ENCODE measurements at places on chromosomes 1 and 21. TPM values are rescaled to one million over a fixed set of nuclear protein-coding genes. Genes with fewer than 3 reads are reported as not detected.

HMCN1 gene
- total RNA-seq = 134 TPM

ATP6V1G3 gene
- total RNA-seq = 0.71 TPM

OR2W3 gene
- not detected for total RNA-seq

DNA sequence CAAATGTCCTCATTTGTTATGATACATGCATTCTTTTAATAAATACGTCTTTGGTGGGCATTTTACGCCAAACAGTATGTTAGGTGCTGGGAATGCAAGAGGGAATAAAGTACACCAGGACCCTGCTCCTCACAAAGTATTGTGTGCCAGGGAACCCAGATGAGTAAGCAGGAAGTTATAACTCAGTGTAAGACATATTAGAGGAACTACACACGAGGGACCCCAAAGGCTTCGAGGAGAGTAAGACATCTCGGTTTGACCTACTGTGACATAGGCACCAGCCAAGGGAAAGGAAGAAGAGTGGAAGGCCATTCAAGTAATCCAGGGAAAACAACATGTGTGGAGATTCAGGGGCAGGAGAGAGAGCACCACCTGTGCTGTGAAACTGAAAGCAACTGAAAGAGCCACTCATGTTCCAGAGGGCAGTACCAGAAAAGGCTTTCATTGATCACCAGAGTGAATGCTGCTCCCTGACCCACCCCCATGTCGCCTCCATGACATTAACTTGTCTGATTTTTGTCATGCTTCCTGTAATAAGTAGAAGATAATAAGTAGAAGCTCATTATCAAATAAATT lies 542.5 kb upstream of the PKN2 start:
- H3K27ac ChIP-seq = no peak overlapping the region
- no peaks in the 10 kb centered on the region for H3K4me1 ChIP-seq
- H3K36me3 ChIP-seq = no peaks in the 10 kb centered on the region
- H3K4me3 ChIP-seq = no peak overlapping the region

DNA sequence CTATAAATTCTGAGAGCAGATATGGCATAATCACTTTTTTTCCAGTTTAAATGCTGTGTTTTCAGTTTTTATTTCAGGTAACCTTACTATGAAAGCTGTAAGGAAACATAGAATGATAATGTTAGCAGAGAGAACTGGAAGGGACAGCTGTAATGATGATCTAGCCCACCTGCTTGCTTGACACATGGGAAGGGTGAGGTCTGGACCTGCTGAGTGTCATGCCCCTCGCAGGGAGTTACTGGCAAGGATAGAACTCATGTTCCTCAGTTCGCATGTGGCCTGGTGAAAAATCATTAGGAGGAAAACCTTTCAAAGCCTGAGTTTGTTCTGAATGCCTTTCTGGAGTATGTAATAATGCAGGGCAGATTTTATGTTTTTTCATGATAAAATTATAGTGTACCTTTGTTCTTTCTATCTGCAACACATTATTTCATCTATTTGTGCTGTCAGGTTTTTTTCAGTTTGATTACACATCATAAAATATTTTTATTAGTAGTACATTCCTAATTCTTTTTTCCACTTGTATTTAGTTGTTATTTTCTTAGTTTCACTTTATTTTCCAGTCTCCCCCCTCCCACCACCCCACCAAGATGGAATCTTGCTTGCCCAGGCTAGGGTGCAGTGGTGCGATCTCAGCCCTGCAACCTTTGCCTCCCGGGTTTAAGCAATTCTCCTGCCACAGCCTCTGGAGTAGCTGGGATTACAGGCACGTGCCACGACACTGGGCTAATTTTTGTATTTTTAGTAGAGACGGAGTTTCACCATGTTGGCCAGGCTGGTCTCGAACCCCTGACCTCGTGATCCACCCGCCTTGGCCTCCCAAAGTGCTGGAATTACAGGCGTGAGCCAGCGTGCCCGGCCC lies 8.0 kb downstream of the DDI2 start:
- no peak overlapping the region for H3K27ac ChIP-seq
- H3K4me3 ChIP-seq = no peak overlapping the region
- H3K4me1 ChIP-seq = peaks cover 3% of the 10 kb centered on the region
- H3K36me3 ChIP-seq = peaks cover 36% of the 10 kb centered on the region
- DNase-seq = no peak

- H3K4me3 ChIP-seq = no peak overlapping the region
- H3K27ac ChIP-seq = no peak overlapping the region
- H3K4me1 ChIP-seq = no peaks in the 10 kb centered on the region
- no peak for DNase-seq
- H3K27me3 ChIP-seq = no peaks in the 10 kb centered on the region
Measured at GRCh38 chr1:64087768-64088167, 115.7 kb upstream of the UBE2U start.

- H3K27me3 ChIP-seq = no peaks in the 10 kb centered on the region
- H3K27ac ChIP-seq = no peak overlapping the region
- no peak overlapping the region for H3K4me3 ChIP-seq
- no peaks in the 10 kb centered on the region for H3K4me1 ChIP-seq
- H3K36me3 ChIP-seq = no peaks in the 10 kb centered on the region
Measured at GRCh38 chr1:103900005-103900404, 150.3 kb downstream of the AMY1C start.

DNA sequence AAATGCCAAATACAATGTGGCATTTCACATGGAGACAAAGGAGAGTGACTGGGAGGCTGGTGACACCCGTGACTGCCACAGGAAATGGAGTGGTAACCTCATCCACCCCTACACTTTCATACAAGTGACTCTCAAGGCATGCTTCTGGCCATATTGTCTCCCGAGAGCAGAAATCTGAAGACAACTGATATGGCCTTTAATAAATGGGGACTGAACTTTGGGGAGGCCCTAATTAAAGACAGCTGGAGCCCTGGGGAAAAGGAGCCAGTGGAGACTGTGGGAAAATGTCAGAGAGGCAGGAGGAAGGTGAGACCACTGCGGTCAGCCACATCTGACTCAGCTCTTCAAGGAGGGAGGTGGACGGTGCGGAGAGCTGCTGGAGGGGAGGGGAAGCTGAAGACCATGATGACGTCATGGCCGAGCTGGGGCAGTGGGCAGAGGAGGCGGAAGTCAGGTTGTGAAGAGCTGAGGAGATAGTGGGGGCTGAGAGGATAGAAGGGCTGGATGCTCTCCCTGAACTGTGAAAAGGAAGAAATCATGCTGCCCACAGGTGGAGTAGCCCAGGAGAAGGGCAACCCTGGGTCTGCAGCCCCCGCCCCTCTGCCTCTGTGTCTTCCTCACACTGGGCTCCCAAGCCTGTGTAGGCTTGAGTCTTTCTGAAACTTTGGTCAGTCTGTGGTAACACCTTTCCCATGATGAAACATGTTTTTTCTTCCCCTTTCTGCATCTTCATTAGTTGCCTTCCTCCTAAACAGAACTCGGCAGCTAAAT lies 14.0 kb upstream of the NCF2 start:
- no peaks in the 10 kb centered on the region for H3K36me3 ChIP-seq
- no peaks in the 10 kb centered on the region for H3K27me3 ChIP-seq
- H3K27ac ChIP-seq = no peak overlapping the region
- no peak overlapping the region for H3K4me3 ChIP-seq

DNA sequence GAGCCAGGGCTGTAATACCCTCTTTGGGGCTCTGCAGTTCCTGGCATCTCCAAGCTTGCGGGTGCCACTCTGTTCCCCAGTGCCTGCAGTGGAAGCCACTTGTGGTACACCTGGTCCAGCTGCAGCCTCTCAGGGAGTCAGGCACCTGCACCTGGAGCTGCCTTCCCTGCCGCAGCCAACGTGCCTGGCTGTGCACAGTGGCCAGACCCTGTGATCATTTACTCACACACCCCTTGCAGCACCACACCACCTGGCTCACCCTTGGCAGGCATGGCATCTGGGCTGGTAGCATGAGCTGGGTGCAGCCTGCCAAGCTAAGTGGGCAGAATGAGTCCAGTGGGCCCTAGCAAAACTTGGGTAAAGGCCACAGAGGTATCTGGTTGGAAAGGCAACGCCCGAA lies 51.1 kb upstream of the NTPCR start:
- H3K4me3 ChIP-seq = no peak overlapping the region
- H3K27ac ChIP-seq = no peak overlapping the region
- H3K4me1 ChIP-seq = no peaks in the 10 kb centered on the region
- no peak for DNase-seq
- H3K27me3 ChIP-seq = no peaks in the 10 kb centered on the region
- no peaks in the 10 kb centered on the region for H3K36me3 ChIP-seq

DNA sequence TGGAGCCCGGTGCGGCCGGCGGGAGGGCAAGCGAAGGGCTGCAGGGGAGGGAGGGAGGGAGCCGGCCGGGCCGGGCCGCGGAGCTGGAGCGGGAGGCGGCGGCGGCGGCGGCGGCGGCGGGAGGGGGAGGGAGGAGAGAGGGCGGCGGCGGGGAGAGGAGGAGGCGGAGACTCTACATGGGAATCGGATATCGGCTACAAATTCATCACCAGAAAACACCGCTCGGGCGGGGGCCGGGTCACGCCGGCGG lies at the start of gene AKT3:
Gene AKT3 (minus strand): TSS at position 42 of the 250 bp plus-strand sequence. CDS start 7,073 bp downstream, outside the sequence.
- no peaks in the 10 kb centered on the region for H3K4me1 ChIP-seq
- peaks cover 5% of the 10 kb centered on the region for H3K27me3 ChIP-seq
- peak; percentile 52 for DNase-seq
- peak within 1 kb of the TSS; percentile 65 for H3K27ac ChIP-seq
- no peaks in the 10 kb centered on the region for H3K36me3 ChIP-seq
- H3K4me3 ChIP-seq = peak within 1 kb of the TSS; percentile 50

DNA sequence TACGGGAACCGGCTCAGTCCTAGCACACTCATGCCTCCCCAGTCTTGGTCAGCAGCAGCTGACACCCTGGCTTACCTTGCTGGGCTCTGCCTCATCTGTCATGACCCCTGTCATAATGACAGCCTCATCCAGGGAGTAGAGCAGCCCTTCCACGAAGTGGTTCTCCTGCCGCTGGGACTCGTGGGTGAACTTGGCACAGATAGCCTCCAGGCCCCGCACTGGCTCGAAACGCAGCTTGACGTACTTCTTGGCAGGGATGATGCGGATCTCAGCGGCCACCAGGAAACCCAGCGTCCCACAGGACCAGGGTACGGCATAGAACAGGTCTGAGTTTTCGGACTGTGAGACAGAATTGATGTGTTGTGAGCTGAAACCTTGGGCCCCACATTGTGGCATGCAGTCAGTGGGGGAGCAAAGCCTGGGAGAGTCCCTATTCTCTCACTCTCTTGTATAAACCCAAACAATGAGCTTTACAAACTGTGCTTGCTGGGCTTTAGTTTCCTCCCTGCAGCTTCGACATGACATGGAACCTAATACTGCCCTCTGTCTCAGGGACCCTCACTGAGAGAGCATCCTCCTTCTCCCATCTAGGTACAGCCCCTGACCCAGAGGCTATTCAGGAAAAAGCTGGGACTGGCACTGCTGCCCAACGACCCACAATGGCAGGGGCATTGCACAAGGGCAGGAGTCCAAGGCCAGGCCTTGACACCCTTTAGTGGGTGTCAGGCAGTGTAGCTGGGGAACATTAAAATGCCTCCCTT lies 15.5 kb downstream of the DHCR24 start:
- no peaks in the 10 kb centered on the region for H3K27me3 ChIP-seq
- no peaks in the 10 kb centered on the region for H3K4me1 ChIP-seq
- no peak overlapping the region for H3K4me3 ChIP-seq
- H3K36me3 ChIP-seq = peaks cover 96% of the 10 kb centered on the region

DNA sequence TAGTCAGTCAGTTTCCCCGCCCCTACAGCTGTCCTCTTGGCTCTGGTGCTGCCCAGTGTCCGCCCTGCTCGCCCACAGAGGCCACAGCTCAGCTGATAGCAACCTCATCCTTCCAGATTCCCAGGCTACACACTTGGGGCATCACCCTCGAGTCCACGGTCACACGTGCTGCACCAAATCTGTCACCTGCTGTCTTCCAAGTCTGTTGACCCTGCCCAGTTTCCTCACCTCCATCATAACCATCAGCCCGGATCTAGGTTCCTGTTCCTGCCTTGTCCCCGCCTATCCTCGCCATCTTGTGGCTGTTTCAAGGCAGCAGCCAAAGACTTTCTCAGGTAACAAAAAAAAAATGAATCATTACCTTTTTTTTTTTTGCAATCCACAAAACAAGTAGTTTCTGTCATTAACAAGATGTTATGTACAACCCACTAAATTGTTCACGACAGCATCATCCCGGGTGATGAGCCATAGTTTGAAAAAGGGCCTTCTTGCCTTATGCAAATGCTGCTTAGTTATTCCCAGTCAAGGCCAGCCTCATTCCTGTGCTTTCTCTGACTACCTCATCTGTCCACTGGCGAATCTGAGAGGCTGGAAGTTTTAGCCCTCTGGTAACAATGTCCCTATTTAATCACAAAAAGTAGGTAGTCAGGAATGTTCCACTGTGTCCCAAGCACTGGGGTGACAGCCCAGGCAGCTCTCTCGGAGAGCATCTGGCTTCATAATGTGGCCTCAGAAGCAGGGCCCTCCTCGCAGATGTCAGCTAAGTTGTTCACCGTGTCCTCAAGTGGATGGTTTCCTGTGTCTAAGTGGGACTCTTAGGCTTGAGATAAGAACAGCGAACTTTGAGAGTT lies 4.9 kb upstream of the MIIP start:
- no peak for DNase-seq
- H3K27me3 ChIP-seq = no peaks in the 10 kb centered on the region
- no peak overlapping the region for H3K4me3 ChIP-seq
- peaks cover 35% of the 10 kb centered on the region for H3K36me3 ChIP-seq
- H3K27ac ChIP-seq = peak overlapping the region; percentile 4

DNA sequence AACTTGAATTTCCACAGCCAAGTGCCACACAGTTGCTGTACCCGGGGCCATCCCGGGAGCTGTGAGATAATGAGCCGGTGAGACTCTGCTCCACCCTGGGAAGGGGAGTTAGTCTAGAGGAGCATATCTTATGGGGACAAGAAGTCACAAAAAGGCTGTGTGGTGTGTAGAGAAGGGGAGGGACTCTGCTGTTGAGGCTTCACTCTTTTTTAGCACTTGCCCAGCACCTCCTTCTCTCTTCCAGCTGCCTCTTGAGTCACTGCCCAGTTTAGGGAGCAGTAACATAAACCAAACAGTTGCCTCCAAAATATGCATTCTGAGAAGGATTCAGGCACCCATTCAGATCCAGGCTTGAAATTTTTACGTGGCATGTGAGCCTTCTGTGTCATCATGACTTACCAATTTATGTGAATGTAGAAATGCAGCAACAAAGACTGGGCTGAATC lies 744 bp upstream of the WDR26 start:
- peaks cover 7% of the 10 kb centered on the region for H3K36me3 ChIP-seq
- H3K27ac ChIP-seq = peak overlapping the region; percentile 83
- peak overlapping the region; percentile 75 for H3K4me3 ChIP-seq
- peak; percentile 36 for DNase-seq

- H3K36me3 ChIP-seq = no peaks in the 10 kb centered on the region
- H3K4me1 ChIP-seq = peaks cover 18% of the 10 kb centered on the region
- no peak overlapping the region for H3K4me3 ChIP-seq
Measured at GRCh38 chr1:62900566-62900965, 116.6 kb downstream of the ATG4C start.

GRCh38 chr1:27505420-27505680 lies 15.4 kb upstream of the WASF2 start:
- H3K4me3 ChIP-seq = no peak overlapping the region
- H3K4me1 ChIP-seq = no peaks in the 10 kb centered on the region
- no peak for DNase-seq
- no peaks in the 10 kb centered on the region for H3K27me3 ChIP-seq
- no peak overlapping the region for H3K27ac ChIP-seq
- H3K36me3 ChIP-seq = no peaks in the 10 kb centered on the region

Measured in A673 (cell line).